Pulmonary artery endothelial cell (primary cell): ENCODE measurements at places on chromosomes 11 and 22.

GRCh38 chr22:22449819-22450218 lies 58.7 kb downstream of the ZNF280B start:
- no peak for DNase-seq

- no peak for DNase-seq
Observed at GRCh38 chr22:41949297-41949965, 2.5 kb upstream of the CENPM start.

- no peak for DNase-seq
Observed at GRCh38 chr22:32699001-32699582, 102.4 kb upstream of the TIMP3 start.

DNA sequence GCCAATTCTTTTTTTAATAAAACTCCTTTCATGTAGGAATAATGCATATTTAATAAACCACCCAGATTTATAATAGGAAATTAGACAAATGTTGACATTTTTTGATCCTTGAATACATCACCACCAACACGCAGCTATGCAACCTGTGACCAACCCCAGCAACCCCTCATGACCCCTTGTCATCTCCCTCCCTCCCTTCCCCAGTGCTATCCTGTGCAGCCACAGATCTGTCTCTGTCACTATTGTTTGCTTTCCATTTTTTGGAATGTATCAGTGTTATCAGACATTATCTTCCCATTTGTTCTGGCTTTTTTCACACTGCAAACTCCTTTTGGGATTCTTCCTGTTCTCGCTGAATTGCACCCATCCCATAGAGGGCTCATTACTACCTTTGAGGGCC lies 114.1 kb downstream of the VPREB1 start:
- no peak for DNase-seq
